Cerebellum (tissue), 4 donors: ENCODE measurements at places on chromosomes 7 and 10. TPM values are rescaled to one million over a fixed set of nuclear protein-coding genes. Genes with fewer than 3 reads are reported as not detected.

Gene WNT16
- total RNA-seq = 6.3 TPM

Gene COL26A1
- total RNA-seq = 16.3 TPM

Gene MGAM2
- total RNA-seq = 0.18 TPM

Gene UPK3BL2
- total RNA-seq = 8.0 TPM

Gene GPC2
- 57.9 TPM for total RNA-seq

Gene MKRN1
- 74.8 TPM for total RNA-seq

Gene MALRD1
- 2.3 TPM for total RNA-seq

Gene OR9A2
- 2.6 TPM for total RNA-seq

Gene PNLIP
- not detected for total RNA-seq

Gene OR2A1
- not detected for total RNA-seq

Gene UNCX
- total RNA-seq = 15.5 TPM

Gene RP9
- 9.0 TPM for total RNA-seq

Gene RELN
- total RNA-seq = 390 TPM

Gene ABCB4
- total RNA-seq = 3.8 TPM

Gene ANKRD22
- total RNA-seq = not detected

Gene FRMD4A
- 169 TPM for total RNA-seq

Gene C10orf53
- total RNA-seq = 0.18 TPM

Gene ABCA13
- total RNA-seq = 0.64 TPM

Gene NODAL
- total RNA-seq = 1.00 TPM

Gene LRRC17
- total RNA-seq = 33.6 TPM

Gene TMEM236
- 0.18 TPM for total RNA-seq

Gene DNAJB6
- 100 TPM for total RNA-seq

Gene FZD1
- 14.8 TPM for total RNA-seq

Gene NEUROG3
- total RNA-seq = not detected

Gene TMEM225B
- total RNA-seq = 0.27 TPM

Gene HEPACAM2
- 0.18 TPM for total RNA-seq

Gene PHKG1
- total RNA-seq = 2.5 TPM

Gene NSUN6
- total RNA-seq = 34.5 TPM

Gene SH2D4B
- 0.36 TPM for total RNA-seq

Gene GPR37
- 10.7 TPM for total RNA-seq

Gene CRTAC1
- 15.5 TPM for total RNA-seq

Gene UCMA
- not detected for total RNA-seq

Gene LRRTM3
- 17.1 TPM for total RNA-seq

Gene PON1
- not detected for total RNA-seq

Gene EBLN1
- total RNA-seq = not detected

Gene CYP2C9
- total RNA-seq = not detected

Gene AMZ1
- 2.4 TPM for total RNA-seq

Gene FAM25G
- total RNA-seq = not detected

Gene GARIN1A
- 1.9 TPM for total RNA-seq

Gene RADIL
- 8.4 TPM for total RNA-seq

Gene CHAT
- 7.4 TPM for total RNA-seq

Gene PROSER2
- total RNA-seq = 0.64 TPM

Gene ZNF107
- 16.5 TPM for total RNA-seq

Gene SFTPA1
- 4.4 TPM for total RNA-seq

Gene RGR
- 0.91 TPM for total RNA-seq

Gene GRM3
- total RNA-seq = 74.5 TPM

Gene VPS37D
- 14.7 TPM for total RNA-seq

Gene MSMB
- not detected for total RNA-seq

Gene EFCAB10
- total RNA-seq = 2.1 TPM

Gene TUBAL3
- total RNA-seq = 0.27 TPM
